ENCODE measurements at places on chromosomes 16 and 17.

- no peak for DNase-seq
Observed at GRCh38 chr16:69660166-69660565, 66.2 kb downstream of the NQO1 start.

DNA sequence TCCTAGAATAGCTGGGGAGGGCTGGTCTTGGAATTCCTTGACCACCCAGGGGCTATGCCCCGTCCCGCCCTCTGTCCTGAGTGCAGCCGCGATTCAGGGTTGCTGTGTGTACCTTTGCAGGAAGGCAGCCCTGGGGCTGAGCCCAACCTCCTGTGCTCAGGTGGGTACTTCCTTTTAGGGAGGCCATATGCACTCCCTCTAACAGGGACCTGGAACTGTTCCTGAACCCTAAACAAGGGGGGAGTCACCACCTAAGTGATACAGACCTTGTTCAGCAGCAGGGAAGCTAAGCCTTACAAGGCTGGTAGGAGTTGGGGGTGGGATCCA, 24.6 kb downstream of the LLGL2 start:
- DNase-seq, result no peak

GRCh38 chr17:73906896-73907870, 262.9 kb upstream of the SDK2 start:
- no peak for DNase-seq

GRCh38 chr16:81492965-81493754, 48.6 kb downstream of the CMIP start:
- no peak for DNase-seq

GRCh38 chr16:85335584-85336491, 223.6 kb upstream of the CIBAR2 start:
- no peak for DNase-seq

- DNase-seq, result no peak
Observed at GRCh38 chr17:68468334-68468733, 11.0 kb upstream of the WIPI1 start.

GRCh38 chr16:67370661-67371060, 22.6 kb downstream of the TPPP3 start:
- DNase-seq, result no peak

DNA sequence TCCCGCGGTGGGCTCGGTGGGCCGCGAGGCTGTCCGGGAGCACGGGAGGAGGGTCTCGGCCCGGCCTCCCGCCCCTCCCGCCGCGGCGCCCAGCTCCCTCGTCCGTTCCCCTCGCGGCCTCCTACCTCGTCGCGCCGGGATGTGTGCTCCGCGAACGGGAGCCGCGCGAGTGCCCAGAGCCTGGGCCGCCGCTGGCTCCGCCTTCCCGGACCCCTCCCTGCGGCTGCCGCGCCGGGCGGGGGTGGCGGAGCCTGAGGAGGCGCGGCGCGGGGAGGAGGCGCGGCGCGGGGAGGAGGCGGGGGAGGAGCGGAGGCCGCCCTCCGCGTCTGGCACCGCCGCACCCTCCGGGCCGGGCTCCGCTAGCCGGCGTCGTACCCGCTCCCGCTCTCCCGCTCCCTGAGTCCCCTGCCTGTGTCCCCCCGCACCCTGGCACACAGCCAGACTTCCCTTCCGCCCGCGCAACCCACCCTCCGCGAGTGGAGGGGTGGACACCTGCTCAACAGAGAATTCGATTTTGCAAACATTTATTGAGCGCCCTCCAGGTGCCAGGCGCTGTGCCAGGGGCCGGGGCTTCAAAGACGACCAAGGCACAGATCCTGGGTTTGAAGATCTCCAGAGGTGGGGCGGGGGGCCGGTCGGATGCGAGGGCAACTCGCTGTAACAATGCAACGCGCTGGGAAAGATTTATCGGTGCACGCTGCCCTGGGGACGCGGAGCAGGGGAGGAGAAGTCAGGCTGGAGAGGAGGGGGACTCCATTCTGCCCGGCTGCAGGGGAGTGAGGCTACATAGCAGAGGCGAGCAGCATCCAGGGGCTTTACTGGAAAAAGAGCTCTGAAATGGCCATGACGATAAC, at the start of gene MPP3:
MPP3 (minus strand) TSS at position 171 of the 854 bp plus-strand sequence. CDS start 1,240 bp downstream, outside the sequence.
- DNase-seq, result peak; percentile 36

DNA sequence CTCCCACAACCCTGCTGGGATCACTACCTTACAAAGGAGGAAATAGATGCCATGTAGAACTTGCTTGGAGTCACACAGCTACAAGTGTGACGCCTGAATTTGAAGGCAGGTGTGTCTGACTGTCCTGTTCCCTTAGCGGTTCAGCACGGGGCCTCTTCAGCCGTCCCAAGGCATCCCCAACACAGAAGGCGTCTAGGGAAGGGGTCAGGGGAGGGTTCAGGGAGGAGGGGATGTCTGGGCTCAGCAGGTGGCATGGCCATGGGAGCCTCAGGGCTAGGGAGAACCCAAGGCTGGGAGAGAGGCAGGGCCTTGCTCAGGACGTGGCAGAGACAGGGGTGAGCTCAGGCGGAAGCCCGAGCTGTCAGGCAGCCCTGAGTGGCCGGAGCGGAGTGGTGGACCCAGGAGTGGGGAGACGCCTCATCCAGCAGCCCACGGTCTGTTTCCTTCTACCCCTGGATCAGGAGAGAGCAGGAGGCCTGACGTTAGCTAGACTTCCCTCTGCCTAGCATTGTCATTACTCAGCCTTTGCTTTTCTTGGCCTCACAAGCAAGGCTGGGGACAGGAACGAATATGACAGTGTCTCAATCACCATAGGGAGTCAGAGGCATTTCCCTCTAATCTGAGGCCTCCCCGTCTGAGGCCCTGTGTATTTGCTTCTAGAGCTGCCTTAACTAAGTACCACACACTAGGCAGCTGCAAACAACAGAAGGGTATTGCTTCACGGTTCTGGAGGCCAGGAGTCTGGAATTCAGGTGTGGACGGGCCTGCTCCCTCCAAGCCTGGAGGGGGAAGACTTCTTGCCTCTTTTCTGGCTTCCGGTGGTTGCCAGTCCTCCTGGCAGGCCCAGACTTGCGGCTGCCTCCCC, 31.3 kb upstream of the ANKRD40CL start:
- DNase-seq, result no peak

GRCh38 chr16:82954224-82954929, 327.6 kb downstream of the CDH13 start:
- DNase-seq, result no peak

DNA sequence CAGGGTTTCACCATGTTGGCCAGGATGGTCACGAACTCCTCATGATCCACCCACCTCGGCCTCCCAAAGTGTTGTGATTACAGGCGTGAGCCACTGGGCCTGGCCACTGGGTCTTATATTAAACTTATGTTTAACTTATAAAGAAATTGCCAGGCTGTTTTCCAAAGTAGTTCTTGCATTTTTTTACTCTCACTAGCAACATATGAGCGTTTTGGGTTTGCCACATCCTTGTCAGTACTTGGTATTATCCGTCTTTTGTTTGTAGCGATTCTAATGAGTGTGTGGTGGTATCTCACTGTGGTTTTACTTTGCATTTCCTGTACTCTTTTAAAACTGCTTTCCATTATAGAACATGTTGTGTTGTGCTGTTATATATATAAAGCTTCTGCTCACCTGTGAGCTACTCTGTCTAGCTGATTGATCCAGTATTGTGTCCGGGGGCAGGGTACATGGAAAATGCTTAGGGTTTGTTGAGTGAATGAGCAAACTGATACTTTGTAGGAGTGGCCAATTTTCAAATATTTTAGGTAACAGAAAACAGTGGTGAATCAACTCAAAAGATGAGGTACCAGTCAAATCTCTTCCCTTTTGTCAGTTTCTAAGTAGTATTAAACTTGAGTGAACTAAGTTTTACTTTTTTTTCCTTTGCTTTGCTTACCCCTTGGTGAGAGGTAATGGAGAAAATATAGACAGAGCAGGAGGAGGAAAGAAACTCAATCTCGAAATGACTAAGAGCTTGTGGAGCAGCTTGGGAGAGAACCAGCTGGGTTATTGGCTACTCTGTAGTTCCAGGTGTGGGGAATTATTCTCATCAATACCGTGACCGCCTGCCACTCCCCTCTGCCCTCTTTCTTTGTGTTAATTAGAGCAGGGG, 75.8 kb downstream of the PITPNC1 start:
- no peak for DNase-seq

DNA sequence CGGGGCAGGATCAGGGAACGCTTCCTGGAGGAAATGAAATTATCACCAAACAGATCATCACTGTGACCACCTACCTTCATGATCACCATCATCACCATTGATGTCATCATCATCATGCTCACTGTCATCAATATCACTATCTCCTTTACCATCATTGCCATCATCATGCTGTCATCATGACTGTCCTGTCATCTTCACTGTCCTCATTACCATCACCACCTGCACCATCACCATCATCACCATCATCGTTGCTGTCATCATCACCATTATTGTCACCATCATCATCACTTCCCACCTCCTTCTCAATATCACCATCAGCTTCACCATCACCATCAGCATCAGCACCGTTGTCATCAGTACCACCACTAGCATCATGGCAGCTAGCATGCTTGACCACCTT, 65.3 kb downstream of the NTN1 start:
- no peak for DNase-seq

GRCh38 chr17:75749545-75750389, 15.2 kb downstream of the GALK1 start:
- DNase-seq, result no peak

DNA sequence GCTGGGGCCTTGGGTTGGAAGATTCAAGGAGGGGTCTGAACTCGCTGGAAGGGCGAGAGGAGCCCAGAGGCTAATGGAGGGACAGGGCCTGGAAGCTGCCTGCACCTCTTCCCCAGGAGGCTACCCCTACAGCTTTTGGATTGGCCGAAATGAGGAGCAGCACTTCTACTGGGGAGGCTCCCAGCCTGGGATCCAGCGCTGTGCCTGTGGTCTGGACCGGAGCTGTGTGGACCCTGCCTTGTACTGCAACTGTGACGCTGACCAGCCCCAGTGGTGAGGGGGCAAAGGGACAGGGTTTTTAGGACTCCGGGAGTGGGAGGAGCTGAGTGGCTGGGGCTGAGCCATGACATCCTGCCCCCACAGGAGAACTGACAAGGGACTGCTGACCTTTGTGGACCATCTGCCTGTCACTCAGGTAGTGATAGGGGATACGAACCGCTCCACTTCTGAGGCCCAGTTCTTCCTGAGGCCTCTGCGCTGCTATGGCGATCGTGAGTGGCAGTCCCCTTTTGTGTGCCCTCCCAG, 8.8 kb downstream of the CNTNAP1 start:
- no peak for DNase-seq

- DNase-seq, result no peak
Observed at GRCh38 chr17:73278465-73279453, 17.1 kb upstream of the CPSF4L start.

- DNase-seq, result no peak
Observed at GRCh38 chr17:45876539-45876938, 17.8 kb upstream of the MAPT start.

DNA sequence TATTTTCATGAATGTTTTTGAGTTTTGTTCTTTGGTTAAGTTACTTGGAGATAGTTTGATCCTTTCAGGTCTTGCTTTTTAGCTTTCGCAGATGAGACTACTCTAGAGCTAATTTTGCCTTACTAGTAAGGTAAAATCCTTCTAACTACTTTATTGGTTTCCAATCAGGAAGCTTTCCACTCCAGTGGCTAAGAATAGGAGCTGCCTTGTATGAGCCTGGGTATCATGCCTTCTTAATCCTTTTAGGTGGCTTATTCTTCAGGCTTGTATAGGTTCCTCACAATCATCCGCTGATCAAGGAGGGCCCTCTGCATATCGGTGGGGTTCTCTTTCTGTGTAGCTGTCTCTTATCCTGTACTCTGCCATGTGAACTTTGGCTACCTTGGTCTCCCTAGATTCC, 53.7 kb downstream of the MAP2K4 start:
- no peak for DNase-seq

- DNase-seq, result no peak
Observed at GRCh38 chr16:50293994-50294855, 27.9 kb downstream of the ADCY7 start.

DNA sequence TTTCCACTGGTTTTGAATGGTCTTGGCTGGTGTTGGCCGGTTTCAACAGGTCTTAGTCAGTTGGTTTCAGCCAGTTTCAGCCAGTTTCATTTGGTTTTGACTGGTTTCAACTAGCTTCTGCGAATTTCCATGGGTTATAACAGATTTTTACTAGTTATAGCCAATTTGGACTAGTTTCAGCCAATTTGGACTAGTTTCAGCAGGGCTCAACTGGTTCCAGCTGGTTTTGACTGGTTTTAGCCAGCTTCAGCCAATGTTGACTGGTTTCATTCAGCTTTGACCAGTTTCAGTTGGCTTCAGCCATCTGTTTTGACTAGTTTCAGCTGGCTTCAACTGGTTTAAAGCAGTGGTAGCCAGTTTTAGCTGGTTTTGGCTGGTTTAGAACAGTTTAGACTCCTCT, 432.6 kb downstream of the UTP18 start:
- DNase-seq, result no peak

GRCh38 chr17:47800686-47801085, 20.9 kb downstream of the OSBPL7 start:
- DNase-seq, result no peak

GRCh38 chr16:20866145-20866772, 33.9 kb downstream of the DCUN1D3 start:
- DNase-seq, result no peak

DNA sequence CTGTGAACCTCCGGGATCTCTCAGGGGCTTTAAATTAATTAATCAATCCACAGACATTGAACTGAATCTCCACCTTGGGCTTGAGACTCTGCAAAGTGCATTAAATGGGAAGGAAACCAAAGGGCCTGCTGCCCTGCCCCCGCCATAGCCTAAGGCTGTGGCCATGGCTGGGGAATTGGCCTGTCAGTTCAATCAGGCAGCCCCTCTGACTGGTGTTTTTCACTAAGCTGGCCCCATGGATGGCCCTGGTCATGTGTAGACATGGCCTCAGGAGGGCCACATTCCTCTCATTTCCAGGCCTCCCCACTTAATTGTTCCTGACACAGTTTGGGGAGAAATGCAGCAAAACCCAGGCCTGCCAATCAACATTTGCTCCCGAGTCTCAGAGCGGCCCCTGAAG, 499.8 kb downstream of the WWOX start:
- DNase-seq, result no peak

DNA sequence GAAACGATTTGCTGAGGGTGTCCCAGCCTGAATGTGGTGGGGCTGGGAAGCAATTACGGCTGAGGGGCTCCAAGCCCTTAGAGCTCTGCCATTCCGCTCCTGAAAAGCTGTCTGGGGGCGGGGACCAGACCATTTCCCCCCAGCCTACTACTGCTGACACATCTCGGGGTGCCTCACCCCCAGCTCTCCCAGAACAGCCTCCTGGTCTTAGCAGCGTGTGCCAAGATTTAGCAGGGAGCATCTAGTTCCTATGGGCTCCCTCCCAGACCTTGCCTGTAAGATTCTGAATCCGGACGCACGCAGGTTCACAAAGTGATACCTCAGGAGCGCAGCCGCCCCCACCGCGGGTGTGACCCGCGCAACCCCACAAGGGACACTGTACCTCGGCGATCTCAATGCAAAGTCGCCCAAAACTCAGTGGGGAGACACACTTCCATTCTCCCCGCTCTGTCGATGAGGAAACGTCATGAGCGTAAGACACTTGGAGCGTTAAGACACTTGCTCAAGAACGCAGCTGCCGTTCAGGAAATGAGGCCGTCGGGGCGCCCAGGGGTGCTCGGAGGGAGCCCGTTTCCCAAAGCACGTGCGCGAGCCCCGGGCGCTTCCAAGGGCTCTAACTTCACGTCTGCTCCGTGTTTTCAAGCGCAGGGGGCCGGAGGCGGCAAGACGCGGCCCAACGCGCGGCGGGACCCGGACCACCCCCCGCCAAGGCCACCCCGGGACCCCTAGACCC, 629 bp downstream of the GEMIN4 start:
- no peak for DNase-seq
